ENCODE measurements at places on chromosomes 16 and 17. TPM values are rescaled to one million over a fixed set of nuclear protein-coding genes. Genes with fewer than 3 reads are reported as not detected.

The MRPL27 gene
- total RNA-seq = 57.9 TPM

The MC1R gene
- 5.6 TPM for total RNA-seq

DNA sequence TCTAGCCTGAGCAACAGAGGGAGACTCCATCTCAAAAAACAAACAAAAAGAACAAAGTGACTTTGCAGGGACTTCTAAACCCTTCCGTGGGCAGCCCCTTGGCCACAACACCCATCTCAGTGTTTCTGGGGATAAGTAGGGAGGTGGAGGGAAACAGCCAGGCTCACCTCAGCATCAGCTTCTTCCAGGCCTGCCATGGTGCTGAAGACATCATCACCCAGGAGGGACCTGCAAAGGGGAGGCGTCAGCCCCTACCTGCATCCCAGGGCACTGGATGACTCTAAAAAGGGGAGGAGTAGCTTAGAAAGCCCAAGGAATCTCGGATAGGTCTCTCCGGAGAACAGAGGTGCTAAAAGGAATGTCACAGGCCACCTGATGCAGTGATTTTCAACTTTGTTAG, 9.8 kb downstream of the FBF1 start:
- no peak for DNase-seq
- no peak overlapping the region for H3K4me3 ChIP-seq
- no peaks in the 10 kb centered on the region for H3K27me3 ChIP-seq
- no peaks in the 10 kb centered on the region for H3K4me1 ChIP-seq
- no peaks in the 10 kb centered on the region for H3K36me3 ChIP-seq

The C16orf86 gene
- total RNA-seq = 2.1 TPM

The HS3ST3A1 gene
- 99.3 TPM for total RNA-seq

The C16orf74 gene
- 13.2 TPM for total RNA-seq

DNA sequence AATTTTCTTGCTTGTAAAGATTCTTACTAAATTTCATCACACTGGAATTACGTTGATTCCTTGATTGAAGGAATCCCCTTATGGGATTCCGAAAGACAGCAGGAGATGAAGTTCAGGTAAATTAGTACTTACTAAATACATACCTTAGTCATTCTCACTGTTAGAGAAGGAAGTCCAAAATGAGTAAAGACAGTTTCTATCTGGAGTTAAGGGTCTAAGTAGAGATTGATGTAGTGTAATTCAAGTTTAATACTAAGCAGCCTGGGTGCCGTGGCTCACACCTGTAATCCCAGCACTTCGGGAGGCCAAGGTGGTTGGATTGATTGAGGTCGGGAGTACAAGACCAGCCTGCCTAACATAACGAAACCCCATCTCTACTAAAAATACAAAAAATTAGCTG, 9.6 kb downstream of the DDX42 start:
- H3K4me3 ChIP-seq = no peak overlapping the region
- H3K27ac ChIP-seq = no peak overlapping the region
- H3K36me3 ChIP-seq = peaks cover 27% of the 10 kb centered on the region
- peaks cover 35% of the 10 kb centered on the region for H3K4me1 ChIP-seq
- H3K27me3 ChIP-seq = no peaks in the 10 kb centered on the region

DNA sequence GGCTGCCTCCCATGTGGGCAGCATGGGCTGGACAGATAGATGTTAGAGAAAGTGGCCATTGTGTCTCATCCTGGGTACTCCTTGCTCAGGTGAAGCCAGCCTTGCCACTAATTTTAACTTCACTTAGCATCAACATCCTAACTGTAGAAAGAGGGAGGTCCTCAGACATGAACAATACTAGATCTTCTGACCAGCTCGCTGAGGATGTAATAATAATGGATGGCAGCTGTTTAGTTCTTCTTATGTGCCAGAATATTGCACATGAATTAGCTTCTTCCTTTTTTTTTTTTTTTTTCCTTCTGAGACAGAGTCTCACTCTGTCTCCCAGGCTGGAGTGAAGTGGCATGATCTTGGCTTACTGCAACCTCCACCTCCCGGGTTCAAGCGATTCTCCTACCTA, 232.4 kb downstream of the CCDC182 start:
- H3K36me3 ChIP-seq = no peaks in the 10 kb centered on the region
- no peak overlapping the region for H3K27ac ChIP-seq
- no peaks in the 10 kb centered on the region for H3K27me3 ChIP-seq
- DNase-seq = no peak

The TM4SF5 gene
- total RNA-seq = not detected

DNA sequence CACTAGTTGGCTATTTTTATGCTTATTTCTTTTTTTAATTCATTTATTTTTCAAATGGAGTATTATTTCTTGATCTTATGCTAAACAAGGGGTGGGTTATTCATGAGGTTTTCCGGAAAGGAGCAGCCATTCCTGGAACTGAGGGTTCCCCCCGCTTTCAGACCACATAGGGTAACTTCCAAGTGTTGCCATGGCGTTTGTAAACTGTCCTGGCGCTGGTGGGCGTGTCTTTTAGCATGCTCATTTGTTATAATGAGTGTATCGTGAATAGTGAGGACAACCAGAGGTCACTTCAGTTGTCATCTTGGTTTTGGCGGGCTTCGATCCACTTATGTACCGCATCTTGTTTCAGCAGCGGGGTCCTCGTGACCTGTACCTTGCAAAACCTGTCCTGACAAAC, 29.6 kb upstream of the ASGR2 start:
- DNase-seq = no peak
- no peak overlapping the region for H3K4me3 ChIP-seq
- H3K36me3 ChIP-seq = no peaks in the 10 kb centered on the region
- peaks cover 15% of the 10 kb centered on the region for H3K27me3 ChIP-seq
- H3K4me1 ChIP-seq = no peaks in the 10 kb centered on the region

GRCh38 chr17:73870473-73870872, 226.2 kb upstream of the SDK2 start:
- no peaks in the 10 kb centered on the region for H3K27me3 ChIP-seq
- H3K4me3 ChIP-seq = no peak overlapping the region
- H3K4me1 ChIP-seq = no peaks in the 10 kb centered on the region
- no peaks in the 10 kb centered on the region for H3K36me3 ChIP-seq

- H3K4me1 ChIP-seq = no peaks in the 10 kb centered on the region
- no peaks in the 10 kb centered on the region for H3K36me3 ChIP-seq
- no peak overlapping the region for H3K4me3 ChIP-seq
- no peaks in the 10 kb centered on the region for H3K27me3 ChIP-seq
- H3K27ac ChIP-seq = no peak overlapping the region
These were observed 17.4 kb downstream of the CSF3 start for GRCh38 chr17:40032322-40033320.

DNA sequence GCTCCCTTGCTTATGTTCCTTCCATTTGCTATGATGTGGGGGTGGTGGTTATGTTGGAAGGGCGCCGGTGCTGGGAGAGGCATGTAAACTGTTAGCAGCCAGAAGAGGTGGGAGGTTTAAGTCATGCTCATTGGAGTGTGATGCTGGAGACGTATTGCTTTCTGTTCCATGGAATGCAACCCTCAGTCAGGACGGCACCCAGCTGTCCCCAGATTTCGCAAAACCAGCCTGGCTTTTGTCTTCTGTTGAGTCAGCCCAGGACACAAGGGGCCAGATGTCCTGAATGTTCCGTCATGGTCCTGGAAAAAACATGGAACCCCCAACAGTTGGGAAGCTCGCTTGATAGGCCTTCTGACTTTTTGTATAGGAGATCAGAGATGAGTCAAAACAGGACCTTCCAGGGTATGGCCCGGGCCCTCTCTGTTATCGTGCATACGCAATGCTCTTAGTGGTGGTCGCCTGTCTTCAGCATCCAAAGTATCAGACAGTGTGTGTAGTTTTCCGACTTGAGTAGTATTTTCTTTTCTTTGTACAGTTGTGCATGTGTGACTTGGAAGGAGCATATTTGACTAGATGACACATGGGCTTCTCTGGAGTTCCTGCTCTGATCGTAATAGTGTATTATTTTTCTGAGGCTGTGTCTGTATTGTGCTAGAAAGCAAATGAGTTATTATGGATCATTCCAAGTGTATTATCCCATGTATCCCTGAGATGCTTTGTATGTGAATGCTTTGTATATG, 201.9 kb downstream of the SNX29 start:
- no peaks in the 10 kb centered on the region for H3K27me3 ChIP-seq
- peak overlapping the region; percentile 46 for H3K4me3 ChIP-seq
- H3K36me3 ChIP-seq = no peaks in the 10 kb centered on the region
- peaks cover 19% of the 10 kb centered on the region for H3K4me1 ChIP-seq

- H3K36me3 ChIP-seq = peaks cover 37% of the 10 kb centered on the region
- no peak for DNase-seq
- no peak overlapping the region for H3K27ac ChIP-seq
- no peaks in the 10 kb centered on the region for H3K27me3 ChIP-seq
- H3K4me3 ChIP-seq = no peak overlapping the region
- 0 out of 2 replicates have a peak, but pooled peaks cover 6% of the 10 kb centered on the region for H3K4me1 ChIP-seq
These were observed 21.2 kb upstream of the CYTH1 start for GRCh38 chr17:78803186-78803845.

The PRSS33 gene
- not detected for total RNA-seq

DNA sequence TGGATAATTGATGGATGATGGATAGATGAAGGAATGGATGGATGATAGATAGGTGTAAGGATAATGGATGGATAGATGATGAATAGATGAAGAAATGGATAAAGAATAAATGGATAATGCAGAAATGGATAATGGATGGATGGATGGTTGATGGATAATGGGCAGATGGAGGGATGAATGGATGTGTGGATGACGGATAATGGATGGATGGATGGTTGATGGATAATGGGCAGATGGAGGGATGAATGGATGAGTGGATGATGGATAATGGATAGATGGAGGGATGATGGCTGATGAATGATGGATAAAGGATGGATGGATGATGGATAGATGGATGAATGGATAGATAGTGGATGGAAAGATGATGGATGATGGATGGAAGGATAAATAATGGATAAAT, 239.2 kb downstream of the KATNIP start:
- no peak overlapping the region for H3K4me3 ChIP-seq
- H3K27ac ChIP-seq = no peak overlapping the region
- no peak for DNase-seq

GRCh38 chr16:23534868-23535860, 22.0 kb downstream of the EARS2 start:
- peak; percentile 55 for DNase-seq
- no peaks in the 10 kb centered on the region for H3K27me3 ChIP-seq
- H3K36me3 ChIP-seq = peaks cover 32% of the 10 kb centered on the region
- no peak overlapping the region for H3K4me3 ChIP-seq
- H3K27ac ChIP-seq = peak overlapping the region; percentile 27

DNA sequence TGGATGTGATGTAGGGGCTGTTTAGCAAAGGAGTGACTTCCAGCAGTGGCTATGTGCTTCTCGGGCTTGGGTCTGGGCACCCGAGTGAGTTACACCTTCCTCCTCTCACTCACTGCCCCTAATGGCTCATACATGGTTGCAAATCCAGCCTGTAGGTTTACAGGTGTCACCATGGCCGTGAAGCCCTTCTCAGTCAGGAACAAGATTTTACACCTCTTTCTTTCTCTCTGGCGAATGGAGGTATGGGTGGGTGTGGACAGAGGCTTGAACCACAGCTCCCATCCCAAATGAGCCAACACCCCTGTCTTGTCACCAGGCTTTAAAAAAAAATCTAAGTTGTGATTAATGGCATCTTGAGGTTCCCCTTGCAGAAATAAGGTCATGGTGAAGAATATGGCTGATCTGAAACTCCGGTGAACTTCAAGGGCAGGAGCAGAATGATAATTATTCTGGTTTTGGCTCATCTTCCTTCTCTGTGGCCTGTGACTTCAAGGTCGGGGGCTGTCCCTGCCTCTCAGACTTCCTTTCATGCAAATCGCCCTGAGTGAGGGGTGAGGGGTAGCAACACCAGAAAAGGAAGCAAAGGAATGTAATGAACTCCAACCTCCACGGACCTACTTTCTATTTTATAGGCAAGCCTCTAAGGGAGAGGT, 331.2 kb downstream of the MAF start:
- H3K27me3 ChIP-seq = no peaks in the 10 kb centered on the region
- no peak overlapping the region for H3K27ac ChIP-seq
- no peak overlapping the region for H3K4me3 ChIP-seq
- no peak for DNase-seq
- H3K4me1 ChIP-seq = no peaks in the 10 kb centered on the region
- H3K36me3 ChIP-seq = no peaks in the 10 kb centered on the region

The RAPGEFL1 gene
- 0.51 TPM for total RNA-seq

The NME2 gene
- total RNA-seq = 725 TPM

The HOXB5 gene
- not detected for total RNA-seq

- H3K27me3 ChIP-seq = no peaks in the 10 kb centered on the region
- H3K4me3 ChIP-seq = no peak overlapping the region
- no peaks in the 10 kb centered on the region for H3K4me1 ChIP-seq
- H3K27ac ChIP-seq = no peak overlapping the region
- DNase-seq = no peak
- H3K36me3 ChIP-seq = no peaks in the 10 kb centered on the region
These were observed 3.6 kb upstream of the USP7 start for GRCh38 chr16:8967132-8967821.

- H3K27me3 ChIP-seq = no peaks in the 10 kb centered on the region
- H3K27ac ChIP-seq = peak overlapping the region; percentile 98
- peak overlapping the region; percentile 41 for H3K4me3 ChIP-seq
These were observed 6.3 kb upstream of the MNT start for GRCh38 chr17:2406903-2407790.

DNA sequence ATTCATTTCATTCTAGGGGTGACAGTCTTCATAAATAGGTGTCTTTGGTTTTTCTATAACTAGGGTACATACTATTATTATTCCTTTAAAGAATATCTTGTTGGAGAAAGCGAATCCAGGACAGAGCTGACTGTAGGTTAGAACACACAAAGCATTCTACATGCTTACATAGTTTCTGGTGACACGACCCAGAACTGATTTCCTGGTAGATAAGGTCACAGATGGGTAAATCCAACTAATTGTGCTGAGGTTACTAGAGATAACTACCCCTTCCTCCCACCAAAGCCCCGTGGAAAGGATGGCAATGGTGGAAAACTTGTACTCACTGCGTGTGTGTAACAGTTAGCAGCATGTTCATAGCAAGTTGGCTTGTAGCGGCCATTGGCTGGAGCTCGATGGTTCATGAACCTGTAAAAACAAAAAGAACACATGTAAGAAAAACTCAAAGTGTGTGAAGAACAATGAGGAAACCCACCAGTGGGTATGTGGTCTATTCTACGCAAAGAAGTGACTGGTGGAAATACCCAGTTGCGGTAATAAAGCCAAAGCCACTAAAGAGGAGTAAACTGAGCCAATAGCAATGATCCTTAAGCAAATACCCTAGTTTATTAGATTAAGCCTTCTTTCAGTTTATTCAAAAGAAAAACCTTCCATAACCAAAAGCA, 7.7 kb downstream of the MMD start:
- no peaks in the 10 kb centered on the region for H3K27me3 ChIP-seq
- no peak for DNase-seq
- H3K4me1 ChIP-seq = no peaks in the 10 kb centered on the region

- no peak for DNase-seq
- no peak overlapping the region for H3K27ac ChIP-seq
- no peaks in the 10 kb centered on the region for H3K27me3 ChIP-seq
- no peaks in the 10 kb centered on the region for H3K36me3 ChIP-seq
- no peak overlapping the region for H3K4me3 ChIP-seq
- H3K4me1 ChIP-seq = peaks cover 16% of the 10 kb centered on the region
These were observed 31.7 kb downstream of the IL21R start for GRCh38 chr16:27433636-27434035.

- H3K27me3 ChIP-seq = no peaks in the 10 kb centered on the region
- no peak for DNase-seq
- H3K36me3 ChIP-seq = peaks cover 22% of the 10 kb centered on the region
- no peak overlapping the region for H3K4me3 ChIP-seq
- no peaks in the 10 kb centered on the region for H3K4me1 ChIP-seq
These were observed 59.7 kb downstream of the YWHAE start for GRCh38 chr17:1340371-1340770.

The KATNB1 gene
- total RNA-seq = 27.9 TPM

The KRTAP1-1 gene
- total RNA-seq = 1.6 TPM

The INCA1 gene
- total RNA-seq = 0.32 TPM

- no peak overlapping the region for H3K4me3 ChIP-seq
- H3K27ac ChIP-seq = no peak overlapping the region
- no peaks in the 10 kb centered on the region for H3K36me3 ChIP-seq
- peaks cover 17% of the 10 kb centered on the region for H3K27me3 ChIP-seq
- DNase-seq = no peak
These were observed 53.7 kb upstream of the TMEM132E start for GRCh38 chr17:34525651-34526050.
